Activated CD4-positive, alpha-beta T cell treated with anti-CD3 and anti-CD28 coated beads, Interleukin-2, amount 50 U/mL, for 24 hours (primary cell): ENCODE measurements at places on chromosomes 4 and X.

- no peak for DNase-seq
These were observed 87.2 kb upstream of the PITX2 start for GRCh38 chr4:110710070-110710469.

GRCh38 chr4:6464842-6465588 lies 7.4 kb downstream of the PPP2R2C start:
- no peak for DNase-seq

DNA sequence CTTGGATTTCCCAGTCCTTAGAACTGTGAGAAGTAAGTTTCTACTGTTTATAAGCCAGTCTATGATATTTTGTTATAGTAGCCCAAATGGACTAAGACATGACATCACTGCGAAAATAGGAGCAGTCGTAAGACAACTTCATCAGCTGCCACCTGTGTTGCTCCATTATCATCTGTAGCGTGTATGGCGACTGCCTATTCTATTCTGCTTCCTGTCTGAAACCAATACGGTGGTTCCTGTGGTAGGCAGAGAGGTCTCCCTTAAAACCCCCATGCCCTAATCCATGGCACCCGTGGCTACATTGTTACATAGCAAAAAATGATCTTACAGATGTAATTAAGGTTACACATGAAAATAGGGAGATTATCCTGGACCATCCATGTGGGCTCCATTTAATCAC lies 105.4 kb upstream of the FAT1 start:
- no peak for DNase-seq

DNA sequence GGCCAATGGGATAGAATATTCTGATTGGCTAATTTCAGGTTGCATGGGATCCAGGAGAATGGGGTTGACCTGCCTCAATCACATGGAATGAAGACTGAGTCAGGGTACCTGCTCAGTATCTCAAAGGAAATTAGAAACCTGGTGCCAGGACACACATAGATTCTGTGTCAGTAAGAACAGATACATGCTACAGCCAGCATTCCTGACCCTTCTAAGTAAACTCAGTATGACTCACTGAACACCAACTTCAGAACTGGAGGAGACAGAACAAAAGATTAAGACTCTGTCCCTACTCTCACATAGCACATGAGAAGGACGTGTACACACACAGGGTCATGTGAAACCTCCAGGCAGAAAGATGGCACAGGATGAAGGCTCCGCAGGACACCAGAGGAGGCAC lies 54.5 kb downstream of the FAM184B start:
- no peak for DNase-seq

DNA sequence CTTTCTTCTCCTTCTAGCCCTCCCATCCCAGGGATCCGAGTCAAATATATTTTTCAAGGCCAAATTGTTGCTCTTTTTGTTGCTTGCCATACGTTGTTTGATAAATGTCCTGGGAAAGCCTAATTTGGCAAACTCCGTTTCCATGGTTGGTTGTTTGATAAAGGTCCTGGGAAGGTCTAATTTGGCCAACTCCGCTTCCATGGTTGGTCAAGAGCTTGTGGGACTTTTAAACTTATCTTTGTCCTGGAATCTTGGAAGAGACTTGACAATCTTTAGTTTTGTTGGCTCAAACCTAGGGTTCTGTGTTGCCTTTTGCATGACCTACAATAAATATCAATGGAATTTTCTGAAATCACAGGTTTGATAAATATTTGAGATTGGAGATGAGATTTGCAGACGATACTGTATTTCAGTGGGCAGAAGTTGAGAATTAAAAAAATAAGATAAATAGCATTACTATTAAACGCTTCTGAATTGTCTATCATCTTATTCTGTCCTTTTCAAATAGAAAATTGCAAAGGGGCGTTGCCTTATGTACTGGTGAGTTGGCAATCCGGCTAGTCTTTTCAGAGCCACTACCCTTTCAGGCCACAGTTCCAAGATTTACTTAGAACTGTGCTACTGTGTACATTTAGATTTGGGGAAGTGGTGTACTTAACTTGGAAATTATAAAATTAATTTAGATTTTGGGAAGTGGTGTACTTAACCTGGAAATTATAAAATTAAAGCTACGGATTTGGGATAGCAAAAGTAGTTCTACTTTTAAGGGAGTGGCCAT lies 804 bp downstream of the OSTC start:
- DNase-seq, result no peak

DNA sequence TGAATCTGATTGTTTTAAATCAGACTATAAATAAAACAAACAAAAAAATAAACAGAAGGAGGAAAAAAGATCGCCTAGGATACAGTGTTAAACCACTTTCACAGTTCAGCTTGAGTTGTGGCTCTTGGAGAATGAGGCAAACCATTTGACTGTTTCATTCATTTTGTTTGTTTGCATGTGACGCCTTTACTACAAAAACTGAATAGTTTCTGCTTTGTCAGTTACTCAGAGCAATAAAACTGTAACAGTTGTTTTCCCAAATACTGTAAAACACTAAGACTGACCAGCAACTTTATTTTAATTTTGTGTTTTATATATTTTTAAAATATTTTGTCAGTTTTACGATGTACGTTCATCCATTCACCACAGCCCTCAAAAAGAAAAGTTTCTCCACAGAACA lies 214.5 kb downstream of the FBXW7 start:
- DNase-seq, result no peak

DNA sequence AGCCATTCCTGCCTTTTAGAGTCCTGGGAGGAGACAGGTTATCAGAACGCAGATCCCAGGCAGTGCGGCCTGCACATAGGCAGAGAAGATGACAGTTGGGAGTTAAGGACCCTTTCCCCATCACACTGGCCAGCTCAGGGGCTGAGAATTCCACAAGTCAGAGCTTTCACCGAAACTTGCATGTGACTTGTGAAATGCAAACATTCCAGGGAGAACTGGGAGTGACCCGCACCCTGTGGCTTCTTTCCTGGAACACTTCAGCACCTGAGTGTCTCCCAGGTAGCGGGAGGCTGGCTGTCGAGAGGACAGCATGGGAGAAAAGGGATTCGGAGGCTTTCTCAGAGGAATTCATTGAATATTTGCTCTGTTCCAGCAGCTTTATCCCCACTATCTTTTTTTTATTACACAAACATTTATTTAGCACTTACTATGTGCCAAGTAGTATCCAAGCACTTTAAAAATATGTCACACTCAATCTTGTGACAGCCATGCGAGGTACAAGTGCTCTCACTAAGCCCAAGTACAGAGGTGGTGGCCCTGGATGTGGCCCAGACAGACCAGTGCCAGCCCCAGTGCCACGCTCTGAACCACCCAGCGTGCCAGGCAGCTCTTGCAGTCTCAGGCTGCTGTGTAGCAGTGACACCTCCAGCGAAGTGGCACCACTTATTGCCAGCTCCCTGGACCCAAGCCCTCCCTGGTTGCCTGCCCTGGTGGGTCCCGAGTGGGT lies 100.5 kb downstream of the PHKA2 start:
- no peak for DNase-seq

DNA sequence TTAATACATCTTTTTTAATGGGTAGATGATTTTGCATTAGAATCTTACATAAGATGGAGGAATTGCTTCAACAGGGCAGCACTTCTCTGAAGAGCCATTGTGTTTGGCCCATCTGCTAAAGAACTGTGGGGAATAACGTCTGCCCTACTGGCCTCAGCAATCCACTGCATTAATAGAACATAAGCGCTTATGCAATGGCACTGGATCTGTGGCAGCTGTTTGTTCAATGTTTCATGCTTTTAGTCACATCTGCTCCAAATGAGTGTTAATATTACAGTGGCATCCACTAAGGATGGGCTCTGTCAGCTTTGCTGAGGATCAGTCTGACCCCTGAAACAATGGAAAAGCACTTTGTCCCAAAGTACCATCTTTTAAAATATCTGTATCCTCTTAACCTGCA lies 279.0 kb upstream of the GK2 start:
- DNase-seq, result no peak

GRCh38 chr4:115648786-115649185 lies 535.4 kb upstream of the NDST4 start:
- no peak for DNase-seq

DNA sequence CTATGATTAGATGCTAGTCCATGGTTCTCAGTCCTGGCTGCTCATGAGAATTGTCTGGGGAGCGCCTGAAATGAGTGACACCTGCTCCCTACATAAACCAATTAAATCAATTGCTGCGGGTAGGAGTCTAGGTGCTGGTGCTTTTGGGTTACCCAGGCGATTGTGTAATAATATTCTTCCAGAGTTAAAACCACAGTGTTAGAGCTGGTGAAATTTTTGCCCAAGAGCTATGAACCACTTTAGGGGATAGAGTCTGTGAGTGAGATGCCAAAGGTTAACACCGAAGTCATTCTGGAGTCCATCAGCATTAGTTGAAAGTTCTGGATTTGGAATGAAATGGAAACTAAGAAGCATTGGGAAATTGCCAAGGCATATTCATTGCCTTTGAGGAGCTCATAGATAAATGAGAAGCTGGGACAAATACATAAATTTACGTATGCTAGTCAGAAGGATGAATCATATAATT lies 15.3 kb downstream of the PDK3 start:
- DNase-seq, result no peak

DNA sequence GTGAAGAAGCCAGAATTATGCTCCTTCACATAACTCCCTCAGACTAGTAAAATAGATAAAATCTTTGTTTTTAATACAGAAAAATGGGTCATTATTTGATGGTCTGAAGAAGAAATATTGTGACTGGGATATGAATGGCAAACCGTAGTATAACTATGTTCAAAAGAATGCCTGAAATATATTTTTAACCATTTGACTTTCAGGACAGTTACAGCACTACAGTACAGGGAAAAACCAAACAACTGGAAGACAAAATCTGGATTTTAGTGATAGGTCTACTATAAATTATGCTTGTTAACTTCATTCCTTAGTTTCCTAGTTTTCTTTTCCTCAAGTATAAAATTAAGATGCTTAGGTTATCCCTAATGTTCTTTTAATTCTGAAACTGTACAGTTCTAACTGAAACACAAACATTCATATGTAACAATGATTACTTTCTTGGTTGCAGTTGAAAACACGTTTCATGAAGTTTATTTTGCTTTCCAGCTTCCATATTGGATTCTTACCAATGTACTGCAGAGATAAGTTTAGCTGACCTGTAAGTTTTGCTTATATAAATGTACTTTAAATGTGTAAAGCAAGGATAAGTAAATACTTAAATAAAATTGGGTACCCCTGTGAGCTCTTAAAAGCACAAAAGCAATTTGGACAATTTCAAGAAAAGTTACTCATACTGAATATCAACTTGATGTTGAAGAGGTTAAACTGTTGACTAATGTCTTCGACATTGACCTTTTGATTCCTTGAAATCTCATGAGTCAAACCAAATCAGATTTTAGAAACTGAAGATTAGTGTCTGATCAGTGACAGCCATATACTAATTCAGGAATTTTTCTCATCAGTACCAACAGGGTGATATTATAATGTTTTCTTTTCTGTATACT lies 895 bp downstream of the AFP start:
- DNase-seq, result no peak

DNA sequence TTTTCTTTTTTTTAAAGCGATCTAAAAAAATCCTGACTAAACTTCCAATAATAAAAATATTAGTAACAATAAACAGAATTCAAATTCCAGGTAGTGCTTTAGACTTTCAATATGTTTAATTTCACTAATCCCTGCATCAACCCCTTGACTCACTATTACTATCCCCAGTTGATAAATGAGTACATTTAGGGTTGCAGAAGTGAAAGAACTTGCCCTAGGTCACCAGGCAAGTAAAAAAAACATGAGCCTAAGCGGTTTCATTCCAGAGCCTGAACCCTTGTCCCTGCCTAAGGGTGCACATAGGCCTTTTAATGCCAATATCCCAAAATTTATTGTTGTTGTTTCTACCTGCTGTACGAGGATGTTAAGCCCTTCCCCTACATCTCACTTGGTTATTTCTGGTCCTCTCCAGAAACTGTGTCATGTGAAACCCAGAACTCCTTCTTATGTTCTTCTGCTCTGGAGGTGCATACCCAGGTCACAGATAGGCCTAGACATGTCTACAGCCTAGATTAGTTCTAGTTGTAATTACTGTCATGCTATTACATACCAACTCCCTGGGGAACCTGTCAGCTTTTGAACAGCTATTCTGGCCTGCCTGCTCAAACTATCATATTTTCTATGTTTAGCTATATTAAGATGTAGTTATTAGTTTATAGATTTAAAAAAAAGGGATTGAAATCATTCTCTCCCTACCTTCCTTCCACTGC lies 244.5 kb upstream of the PITX2 start:
- no peak for DNase-seq

- DNase-seq, result no peak
These were observed 108.5 kb upstream of the WDR1 start for GRCh38 chr4:10225096-10225495.

GRCh38 chr4:55721651-55722050 lies 85.6 kb upstream of the NMU start:
- no peak for DNase-seq

DNA sequence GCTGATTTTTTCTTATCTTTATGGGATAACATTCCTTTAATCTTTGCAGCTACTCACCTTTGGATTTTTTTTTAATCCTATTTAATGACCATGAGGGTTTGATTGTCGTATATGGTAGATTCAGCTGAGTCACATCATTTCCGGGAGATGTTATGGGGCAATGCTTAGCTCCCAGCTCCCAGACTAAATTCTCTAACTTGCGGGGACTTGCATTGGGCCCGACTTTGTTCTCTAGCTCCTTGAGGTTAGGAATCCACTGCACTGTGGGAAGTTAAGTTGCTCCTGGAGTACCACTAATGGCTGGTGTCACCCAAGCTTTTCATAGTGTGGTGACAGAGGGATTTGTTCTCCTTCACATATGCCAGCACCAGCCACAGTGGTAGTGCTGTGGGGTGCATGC lies 287.4 kb downstream of the TECRL start:
- no peak for DNase-seq

DNA sequence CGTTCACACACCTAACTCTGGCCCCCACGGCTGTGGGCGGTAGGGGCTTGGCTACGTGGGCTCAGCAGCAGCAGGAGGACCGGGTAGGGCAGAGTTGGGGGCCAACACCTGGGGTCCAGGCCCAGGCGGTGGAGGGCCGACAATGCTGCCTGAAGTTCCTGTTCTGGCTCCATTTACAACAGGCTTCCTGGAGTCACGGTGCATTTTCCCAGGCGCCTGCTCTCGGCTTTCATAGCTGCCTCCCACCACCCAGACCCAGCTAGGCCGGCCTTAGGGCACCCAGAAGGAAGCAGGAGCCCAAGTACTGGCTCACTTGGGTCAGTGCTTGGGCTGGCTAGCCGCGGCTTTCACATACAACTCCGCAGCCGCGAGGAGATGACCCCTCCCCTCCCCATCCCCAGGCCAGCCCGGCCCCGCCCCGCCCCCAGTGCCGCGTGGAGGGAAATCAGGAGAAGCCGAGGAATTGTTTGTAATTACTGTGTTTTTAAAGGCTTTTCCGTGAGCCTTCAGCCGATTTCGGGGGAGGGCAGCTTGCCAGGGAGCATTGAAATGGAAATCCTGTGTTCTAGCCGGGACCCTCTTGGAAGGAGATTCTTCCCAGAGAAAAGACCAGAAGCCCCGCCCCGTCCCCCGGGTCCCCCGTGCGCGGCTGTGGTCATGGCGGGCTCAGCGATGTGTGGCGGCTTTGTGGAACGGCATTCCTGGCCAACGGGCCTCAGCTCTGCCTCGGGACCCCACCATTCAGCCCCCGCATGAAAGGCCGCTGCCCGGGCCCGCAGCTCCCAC lies 28.5 kb downstream of the PJA1 start:
- DNase-seq, result no peak

GRCh38 chr4:146795711-146796110 lies 150.0 kb downstream of the TTC29 start:
- DNase-seq, result no peak

- DNase-seq, result no peak
These were observed 177.2 kb downstream of the CRLF2 start for GRCh38 chrX:1035206-1035605.
